SK-N-SH treated with all-trans-retinoic acid at 6 μM for 48 hours (cell line): ENCODE measurements at places on chromosomes 4 and X.
A peak's percentile ranks its signal among the peaks of the same experiment; 100 is the strongest.

- ATAC-seq: no peak
These were observed 345.3 kb downstream of the MAPK10 start for GRCh38 chr4:86014599-86014998.

DNA sequence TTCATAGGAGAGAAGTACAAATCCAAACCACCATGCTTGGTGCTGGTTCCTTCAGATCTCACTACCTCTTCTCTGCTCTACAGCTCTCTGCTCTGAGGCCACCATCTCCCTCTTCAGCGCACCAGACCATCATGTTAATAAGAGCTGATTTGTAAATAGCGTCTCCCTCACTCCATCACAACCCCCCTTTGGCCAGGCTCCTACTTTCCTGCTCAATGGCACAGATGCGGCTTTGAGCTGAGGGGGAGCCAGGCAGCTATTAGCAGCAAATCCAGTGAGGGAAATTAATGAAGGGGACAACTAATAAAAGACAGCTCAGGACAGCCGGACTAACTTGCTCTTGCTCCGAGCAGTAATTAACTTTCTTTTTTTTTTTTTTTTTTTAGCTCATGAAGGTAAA is 13.1 kb downstream of the NEUROG2 start:
- no peak for ATAC-seq

- peak; percentile 74 for ATAC-seq
These were observed 8.7 kb upstream of the TADA2B start for GRCh38 chr4:7034262-7035081.

DNA sequence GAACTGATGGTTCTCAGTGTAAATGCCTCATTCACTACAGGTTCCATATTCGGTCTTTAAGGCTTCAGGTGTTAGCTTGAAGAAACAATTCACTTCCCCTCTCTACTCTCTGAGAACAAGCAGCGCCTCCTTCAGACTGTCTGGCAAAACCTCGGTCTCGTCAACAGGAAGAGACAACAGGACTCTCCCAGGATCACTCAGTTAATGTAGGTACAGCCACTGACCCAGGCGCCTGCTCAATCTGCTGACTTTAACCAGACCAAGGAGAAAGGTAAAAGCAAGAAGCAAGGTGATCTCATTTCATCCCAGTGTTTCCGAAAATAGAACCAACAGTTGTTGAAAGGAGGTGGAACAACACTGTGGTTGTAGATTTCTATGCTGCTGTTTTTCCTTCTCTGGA is 102.2 kb downstream of the SLC2A9 start:
- no peak for ATAC-seq

DNA sequence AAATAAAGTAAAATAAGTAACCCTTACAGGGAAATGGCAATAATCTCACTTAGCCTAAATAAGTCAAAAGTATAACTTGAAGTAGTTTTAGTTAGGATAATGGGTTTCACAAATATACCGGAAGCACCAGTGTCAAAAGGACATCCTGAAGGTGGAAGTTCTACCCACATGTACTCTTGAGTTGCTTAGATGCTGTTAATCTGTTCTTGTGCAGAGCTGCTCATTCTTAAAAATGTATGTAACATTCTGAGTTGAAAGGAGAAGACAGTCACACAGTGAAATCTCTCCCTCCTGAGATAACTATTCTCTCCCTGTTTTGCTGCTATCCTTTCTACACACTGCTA is 11.2 kb upstream of the CCNG2 start:
- no peak for ATAC-seq

GRCh38 chrX:118864063-118864635 is 40.5 kb downstream of the ZCCHC12 start:
- no peak for ATAC-seq

DNA sequence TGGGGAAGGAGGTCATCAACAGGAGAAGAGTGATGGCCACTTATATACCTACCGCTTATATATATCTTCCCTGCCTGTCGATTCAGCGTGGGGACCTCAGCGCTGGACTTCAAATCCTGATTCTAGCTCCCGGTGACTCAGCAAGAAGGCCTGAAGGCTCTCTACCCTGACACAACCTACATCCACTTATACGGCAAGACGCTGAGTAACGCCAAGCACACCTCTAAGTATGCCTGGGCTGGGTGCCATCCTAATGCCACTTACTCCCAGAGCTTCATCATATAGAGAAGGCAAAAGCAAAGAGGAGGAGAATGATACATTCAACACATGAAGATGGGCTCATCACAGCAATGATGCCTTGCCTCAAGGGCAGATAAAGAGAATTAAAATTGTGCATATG is 198.3 kb downstream of the CHIC2 start:
- ATAC-seq: no peak

GRCh38 chr4:119627267-119628255 is 1.0 kb downstream of the PDE5A start:
- ATAC-seq: peak; percentile 61

- no peak for ATAC-seq
These were observed 224.2 kb upstream of the EMCN start for GRCh38 chr4:100742045-100742444.

- ATAC-seq: peak; percentile 26; the same call in 1 of the 3 replicates
These were observed 259.6 kb downstream of the C4orf33 start for GRCh38 chr4:129355516-129355915.

- ATAC-seq: peak; percentile 67
These were observed 6.3 kb upstream of the SORCS2 start for GRCh38 chr4:7186031-7186430.

DNA sequence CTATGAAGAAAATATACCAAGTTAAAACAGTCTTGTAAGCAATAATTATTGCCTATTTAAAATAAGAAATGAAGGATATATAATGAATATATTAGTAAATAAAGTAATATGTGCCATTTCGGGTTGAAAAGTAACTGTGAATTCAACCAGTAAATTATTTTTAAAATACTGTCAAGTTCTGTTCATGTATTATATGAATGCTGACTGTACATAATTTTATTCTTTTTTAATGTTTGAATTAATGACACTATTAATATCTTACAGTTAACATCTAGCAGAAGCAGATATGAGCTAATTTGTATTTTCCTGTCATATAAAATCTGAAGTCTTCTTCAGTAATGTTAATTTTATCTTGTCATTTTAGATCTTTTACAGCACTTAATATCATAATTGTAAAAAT is 632.9 kb downstream of the CCSER1 start:
- ATAC-seq: no peak

DNA sequence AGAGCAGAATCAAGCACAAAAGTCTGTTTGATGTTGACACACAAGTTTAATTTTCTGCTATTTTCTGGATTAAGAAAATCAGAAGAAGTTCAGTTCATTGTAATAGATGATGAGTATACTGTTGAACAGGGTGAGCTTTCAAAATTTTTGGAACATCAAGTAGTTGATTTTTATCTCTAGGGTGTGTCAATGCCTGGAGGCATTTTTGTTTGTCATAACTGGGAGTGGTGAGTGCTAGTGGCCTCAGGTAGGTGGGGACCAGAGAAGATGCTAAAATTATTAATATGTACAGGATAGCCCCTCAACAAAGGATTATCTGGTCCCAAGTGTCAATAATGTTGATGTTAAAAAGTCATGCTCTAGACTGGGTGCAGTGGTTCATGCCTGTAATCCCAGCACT is 279.7 kb upstream of the GNPDA2 start:
- ATAC-seq: no peak

DNA sequence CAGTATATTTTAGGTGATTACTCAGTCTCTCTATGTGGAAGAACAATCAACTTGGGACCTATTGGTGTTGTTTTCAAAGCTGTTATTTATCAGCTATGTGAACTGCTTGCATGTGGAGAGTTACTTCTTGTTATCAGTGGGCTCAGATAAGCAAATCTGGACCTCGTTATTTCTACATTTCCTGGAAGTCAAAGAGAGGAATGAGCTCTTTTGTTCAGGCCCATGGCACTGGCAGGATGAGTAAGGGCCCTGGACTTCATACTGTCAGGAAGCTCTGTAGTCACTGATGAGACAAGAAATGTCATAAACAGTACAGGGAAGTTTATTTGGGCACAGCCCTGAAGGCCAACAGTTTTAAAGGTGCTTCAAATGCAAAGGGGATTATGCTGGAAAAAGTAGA is 760.6 kb upstream of the EPHA5 start:
- ATAC-seq: no peak

DNA sequence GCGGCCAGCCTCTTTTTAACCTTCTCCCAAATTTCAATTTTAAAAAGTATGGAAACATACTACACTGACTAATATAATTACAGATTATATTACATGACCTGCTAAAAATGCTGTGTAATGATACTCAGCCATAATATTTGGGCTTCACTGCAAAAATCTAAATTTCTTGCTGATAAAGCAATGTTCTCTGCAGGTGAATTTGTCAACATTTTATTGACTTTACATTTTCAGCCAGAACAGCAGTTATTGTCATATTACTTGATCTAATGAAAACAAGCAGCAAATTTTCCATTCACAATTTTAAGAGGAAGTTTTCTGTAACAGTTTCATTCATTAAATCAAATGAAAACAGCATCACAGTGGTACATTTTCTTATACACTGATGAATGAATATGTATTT is 91.1 kb downstream of the FRYL start:
- no peak for ATAC-seq

GRCh38 chr4:174135936-174136406 is 147.5 kb downstream of the FBXO8 start:
- ATAC-seq: peak; percentile 95

GRCh38 chrX:2495595-2495994 is 5.2 kb downstream of the DHRSX start:
- no peak for ATAC-seq

DNA sequence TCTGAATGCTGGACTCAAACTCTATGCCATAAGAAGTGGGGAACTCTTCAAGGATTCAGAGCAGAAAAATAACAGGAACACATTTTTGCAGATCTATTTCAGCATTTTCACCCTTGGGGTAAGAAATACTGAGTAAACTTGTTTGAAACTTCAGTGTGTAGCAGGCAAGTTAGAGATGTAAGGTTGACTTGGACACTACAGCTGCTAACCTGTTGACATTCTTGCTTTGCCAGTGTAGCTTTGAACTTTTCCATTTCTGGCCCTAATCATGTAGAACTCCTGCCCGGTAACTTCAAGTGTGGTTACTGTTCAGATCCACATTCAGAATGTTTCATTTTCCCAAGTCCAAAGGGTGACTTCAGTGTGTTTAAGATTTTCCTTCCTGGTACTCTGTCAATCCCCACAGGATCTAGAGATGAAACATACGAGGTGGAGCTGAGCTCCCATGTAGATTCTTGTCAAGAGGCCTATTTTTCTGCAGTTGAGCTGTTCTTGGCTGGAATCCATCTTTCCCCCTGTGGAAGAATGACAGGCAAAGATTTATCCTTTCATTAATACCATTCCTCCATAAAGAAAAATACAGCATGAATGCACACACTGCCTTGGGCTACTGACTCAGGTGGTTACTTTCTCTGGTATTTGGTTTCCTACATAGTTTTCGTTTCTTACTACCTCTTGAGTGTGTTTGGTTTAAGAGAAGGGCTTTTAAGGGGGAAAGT is 34.1 kb downstream of the FHDC1 start:
- ATAC-seq: peak; percentile 35; the same call in 2 of the 3 replicates

GRCh38 chrX:43706786-43707370 is 50.8 kb downstream of the MAOA start:
- ATAC-seq: no peak

- no peak for ATAC-seq
These were observed 370.6 kb downstream of the MAGEB5 start for GRCh38 chrX:26586570-26586969.
